ENCODE measurements at places on chromosomes 2 and 18.

- DNase-seq: no peak
Measured at GRCh38 chr2:140998017-140998416, 1132.8 kb downstream of the LRP1B start.

DNA sequence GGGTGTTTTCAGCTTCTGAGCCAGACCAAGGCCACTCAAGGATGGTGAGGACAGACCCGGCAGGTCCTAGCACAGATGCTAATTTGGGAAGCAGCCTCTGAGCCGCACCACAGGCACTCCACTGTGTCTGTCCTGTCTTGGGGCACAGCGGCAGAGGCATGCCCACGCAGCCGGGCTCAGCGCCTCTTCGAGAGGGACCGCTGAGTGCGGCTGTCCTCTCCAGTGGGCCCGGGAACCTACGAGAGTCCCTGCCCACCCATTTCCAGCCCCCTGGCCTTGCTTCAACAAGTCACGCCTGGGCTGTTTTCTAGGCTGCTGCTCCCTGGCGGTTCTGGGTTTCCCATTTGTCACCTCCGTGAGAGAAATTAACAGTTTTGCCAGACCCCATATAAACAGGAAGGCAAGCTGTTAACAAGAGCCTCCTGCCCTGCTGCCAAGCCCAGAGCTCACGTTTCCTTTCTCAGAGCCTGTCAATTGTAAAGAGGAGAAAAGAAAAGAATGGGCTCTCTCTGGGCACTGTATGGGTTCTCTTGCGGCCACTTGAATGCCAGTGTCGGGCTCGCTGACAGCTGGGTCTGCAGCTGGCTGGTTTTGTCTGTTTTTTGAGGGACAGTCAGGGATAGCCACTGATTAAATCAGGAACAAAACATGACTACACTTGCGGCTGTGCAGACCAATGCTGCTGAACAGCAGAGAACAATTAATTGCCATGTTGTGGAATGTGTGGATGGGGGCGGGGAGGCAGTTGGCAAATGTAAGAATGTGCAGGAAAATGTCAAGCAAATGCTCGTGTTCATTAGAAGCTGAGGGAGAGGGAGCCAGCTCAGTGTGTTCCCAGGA is 30.6 kb downstream of the TMEM17 start:
- DNase-seq: no peak

- peak; percentile 50 for DNase-seq
Measured at GRCh38 chr18:58671632-58672564, 633 bp downstream of the MALT1 start.

DNA sequence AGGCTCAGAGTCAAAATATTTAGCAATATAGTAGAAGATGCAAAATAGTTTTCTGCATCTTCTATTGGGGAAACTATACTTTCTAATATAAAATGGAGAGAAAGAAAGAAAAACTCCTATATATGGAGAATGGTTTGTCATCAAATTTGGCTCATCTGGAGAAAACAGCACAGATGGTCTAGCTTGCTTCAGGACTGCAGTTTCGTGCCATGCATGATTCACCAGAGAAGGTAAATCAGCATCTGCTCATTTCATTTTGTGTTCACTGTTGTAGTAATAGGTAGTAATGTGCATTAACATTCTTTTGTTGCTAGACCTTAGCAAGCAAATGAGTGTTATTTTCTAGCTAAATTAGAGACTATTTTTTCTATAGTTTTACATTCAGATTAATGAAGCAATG is 179.0 kb downstream of the ASXL3 start:
- DNase-seq: no peak

GRCh38 chr2:51693640-51694039 is 661.7 kb upstream of the NRXN1 start:
- DNase-seq: no peak
